ENCODE measurements at places on chromosomes 1 and 21. TPM values are rescaled to one million over a fixed set of nuclear protein-coding genes. Genes with fewer than 3 reads are reported as not detected.

Gene CAMK2N1
- total RNA-seq, result 11.3 TPM

Gene LY9
- 0.45 TPM for total RNA-seq

- DNase-seq, result no peak
These were observed 9.0 kb upstream of the SRM start for GRCh38 chr1:11068600-11069473.

Gene FCN3
- total RNA-seq, result 2.4 TPM

- DNase-seq, result no peak
These were observed 298.6 kb downstream of the PTPRC start for GRCh38 chr1:198937231-198938031.

DNA sequence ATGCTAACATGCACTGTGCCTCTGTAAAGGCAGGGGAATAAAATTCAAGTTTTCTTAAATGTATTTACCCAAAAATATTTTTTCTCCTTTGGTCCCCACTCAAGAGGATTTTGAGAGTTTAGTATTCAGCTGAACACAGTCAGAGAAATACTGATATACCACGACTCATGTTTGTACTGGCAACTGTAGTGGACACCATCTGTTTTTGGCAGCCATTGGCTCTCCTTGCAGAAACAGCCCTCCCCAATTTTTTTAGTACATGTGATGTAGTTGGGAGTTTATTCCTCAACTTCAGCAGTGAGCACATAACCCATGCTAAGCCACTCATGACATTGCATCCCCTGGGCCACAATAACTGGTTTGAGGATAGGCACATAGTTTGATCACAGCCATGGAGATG lies 154.8 kb upstream of the POU3F1 start:
- no peak for DNase-seq

Gene FAM72B
- total RNA-seq, result 0.94 TPM

- no peak for DNase-seq
These were observed 21.2 kb downstream of the PRRX1 start for GRCh38 chr1:170685166-170685565.

DNA sequence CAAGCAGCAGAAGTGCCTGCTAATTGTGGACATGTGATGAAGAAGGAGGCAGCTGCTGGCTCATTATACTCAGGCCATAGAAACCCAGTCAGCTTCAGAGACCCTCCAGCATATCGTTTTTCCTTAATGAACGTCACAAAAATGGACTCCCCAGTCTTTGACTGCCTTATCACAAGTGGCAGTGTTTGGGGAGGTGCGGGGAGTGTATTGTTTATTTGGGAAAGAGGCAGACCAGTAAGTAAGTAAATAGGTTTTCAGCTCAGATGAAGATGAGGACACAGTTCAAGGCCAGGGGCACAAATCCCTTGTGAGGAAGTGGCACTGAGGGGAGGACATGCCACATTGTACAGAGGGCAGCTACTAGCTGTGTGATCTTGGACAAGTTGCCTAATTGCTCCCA lies 43.5 kb upstream of the NRDC start:
- no peak for DNase-seq

All from ovary (tissue), 10 donors.